ENCODE measurements at places on chromosomes 2 and 18.
A peak's percentile ranks its signal among the peaks of the same experiment; 100 is the strongest.

- no peak for DNase-seq
Measured at GRCh38 chr2:215717501-215718381, 281.9 kb upstream of the FN1 start.

GRCh38 chr2:25131567-25132298 lies 36.6 kb downstream of the POMC start:
- no peak for DNase-seq

GRCh38 chr2:47569658-47570475 lies 166.9 kb downstream of the MSH2 start:
- DNase-seq, result no peak

- no peak for DNase-seq
Measured at GRCh38 chr18:4807604-4808293, 352.6 kb upstream of the DLGAP1 start.

DNA sequence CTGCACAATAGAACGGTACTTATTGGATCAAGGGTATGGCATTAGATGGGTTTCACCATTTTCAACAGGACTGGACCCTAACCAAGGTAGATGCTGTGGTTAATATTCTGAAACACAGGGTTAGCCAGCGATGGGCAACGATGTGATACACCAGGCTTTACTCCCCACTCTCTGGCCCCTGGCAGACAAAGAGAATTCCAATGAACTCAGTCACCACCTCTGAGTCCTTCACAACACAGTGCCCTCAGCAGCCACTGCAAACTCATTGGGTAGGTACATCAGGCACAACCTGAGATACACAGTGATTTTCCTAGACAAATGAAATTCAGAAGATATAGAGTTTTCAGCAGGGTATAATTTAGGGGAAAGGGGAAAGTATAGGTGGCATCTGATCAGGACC lies 634.5 kb downstream of the ZEB2 start:
- DNase-seq, result no peak

- no peak for DNase-seq
Measured at GRCh38 chr2:177942731-177943130, 129.8 kb downstream of the PDE11A start.

- DNase-seq, result no peak
Measured at GRCh38 chr2:26195040-26195984, 22.4 kb downstream of the GAREM2 start.

GRCh38 chr18:48333563-48333962 lies 75.6 kb downstream of the ZBTB7C start:
- no peak for DNase-seq

- DNase-seq, result no peak
Measured at GRCh38 chr18:45463451-45463850, 151.8 kb upstream of the SLC14A2 start.

- DNase-seq, result no peak
Measured at GRCh38 chr2:95087379-95087778, 34.2 kb downstream of the MRPS5 start.

DNA sequence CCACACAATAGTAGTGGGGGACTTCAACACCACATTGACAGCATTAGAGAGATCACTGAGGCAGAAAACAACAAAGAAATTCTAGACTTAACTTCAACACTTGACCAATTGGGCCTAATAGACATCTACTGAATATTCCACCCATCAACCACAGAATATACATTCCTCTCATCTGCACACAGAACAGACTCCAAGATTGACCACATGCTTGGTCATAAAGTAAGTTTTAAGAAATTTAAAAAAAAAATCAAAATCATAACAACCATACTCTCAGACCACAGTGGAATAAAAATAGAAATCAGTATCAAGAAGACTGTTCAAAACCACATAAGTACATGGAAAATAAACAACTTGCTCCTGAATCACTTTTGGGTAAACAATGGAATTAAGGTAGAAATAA lies 9.0 kb upstream of the FLACC1 start:
- DNase-seq, result no peak

DNA sequence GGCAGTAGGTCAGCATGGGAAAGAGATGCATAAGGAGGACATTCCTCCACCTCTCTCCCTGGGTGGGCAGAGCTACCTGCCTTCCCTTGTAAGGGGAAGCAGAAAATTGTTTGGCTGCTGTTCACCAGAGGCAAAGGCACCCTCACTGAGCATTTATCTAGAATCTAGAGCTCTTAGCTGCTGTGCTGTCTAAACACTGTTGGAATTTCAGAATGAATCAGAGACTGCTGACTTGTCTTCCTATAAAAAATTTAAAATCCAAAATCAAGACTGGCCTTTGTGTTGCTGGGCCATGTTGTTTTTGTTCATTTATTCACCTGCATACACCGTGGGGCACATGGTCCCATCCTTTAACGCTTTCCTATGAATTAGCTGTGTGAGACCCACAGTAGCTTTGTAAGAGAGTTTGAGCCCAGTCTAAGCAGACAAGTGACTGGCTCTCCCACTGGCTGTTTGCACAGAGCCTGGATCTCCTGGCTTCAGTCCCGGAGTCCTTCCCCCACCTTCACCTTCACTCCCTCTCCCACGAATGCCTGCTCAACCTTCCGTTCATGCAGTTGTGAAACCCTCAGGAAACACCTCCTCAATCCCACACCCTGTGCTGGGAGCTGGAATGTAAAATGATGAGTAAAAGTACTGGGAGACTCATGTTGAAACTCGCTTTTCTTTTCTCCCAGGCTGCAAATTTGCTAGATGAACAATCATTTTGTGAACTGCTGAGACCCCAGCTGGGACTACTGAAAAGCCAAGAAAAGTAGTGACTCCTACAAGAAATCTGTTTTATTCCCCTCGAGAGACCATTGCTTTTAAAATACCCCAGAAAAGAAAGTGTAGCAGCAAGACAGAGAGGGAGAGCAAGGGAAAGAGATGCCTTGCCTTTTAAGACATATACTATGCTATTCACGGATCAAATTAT lies 76.2 kb downstream of the FAM168B start:
- no peak for DNase-seq

GRCh38 chr2:178756843-178757242 lies 50.4 kb downstream of the TTN start:
- peak; percentile 12 for DNase-seq

DNA sequence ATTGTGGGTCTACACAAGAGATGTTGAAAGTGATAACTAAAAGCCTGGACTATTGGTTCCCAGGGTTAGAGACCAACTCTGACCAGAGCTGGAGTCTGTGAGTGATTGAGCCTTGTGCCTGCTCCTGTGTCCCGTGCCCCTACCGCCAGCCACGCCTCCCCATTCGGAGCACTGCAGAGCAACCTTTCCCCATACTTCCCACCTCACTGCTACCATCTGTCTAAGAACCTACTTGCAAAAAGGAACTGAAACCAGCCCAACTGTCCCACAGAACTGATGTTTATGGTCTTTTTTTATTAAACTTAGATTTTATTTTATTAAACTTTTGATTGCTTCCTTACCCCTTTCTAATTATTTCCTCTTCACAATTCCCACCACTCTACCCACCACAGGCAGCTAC lies 300.3 kb upstream of the MGAT5 start:
- DNase-seq, result no peak

GRCh38 chr18:9422816-9423519 lies 52.3 kb upstream of the RALBP1 start:
- no peak for DNase-seq

DNA sequence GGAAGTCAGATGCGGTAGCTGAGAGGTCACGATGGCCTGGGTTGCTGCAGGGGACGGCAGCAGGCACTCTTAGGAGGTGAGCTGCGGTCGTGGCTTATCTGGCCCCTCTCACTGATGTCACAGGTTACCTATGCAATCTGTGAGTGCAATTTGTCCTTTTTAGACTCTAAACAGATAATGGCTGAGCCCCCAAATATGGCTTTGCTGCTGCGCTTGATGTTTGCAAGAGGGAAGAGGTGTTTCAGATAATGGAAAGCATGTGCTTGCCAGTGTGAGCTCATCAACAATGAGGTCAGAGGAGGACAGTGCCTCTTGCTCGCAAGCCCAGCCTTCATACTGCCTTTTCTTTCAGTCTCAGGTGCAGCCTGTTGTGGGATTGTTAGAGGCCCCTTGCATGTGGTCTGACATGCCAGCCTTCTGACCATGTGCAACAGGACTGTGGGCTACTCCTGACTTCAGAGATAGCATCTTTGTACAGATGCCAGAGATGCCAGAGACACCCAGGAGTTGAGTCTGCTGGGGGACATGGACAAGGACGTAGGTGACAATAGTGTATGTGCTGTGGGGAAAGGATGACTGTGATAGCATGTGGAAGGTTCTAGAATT lies 151.3 kb downstream of the TANC1 start:
- DNase-seq, result no peak

DNA sequence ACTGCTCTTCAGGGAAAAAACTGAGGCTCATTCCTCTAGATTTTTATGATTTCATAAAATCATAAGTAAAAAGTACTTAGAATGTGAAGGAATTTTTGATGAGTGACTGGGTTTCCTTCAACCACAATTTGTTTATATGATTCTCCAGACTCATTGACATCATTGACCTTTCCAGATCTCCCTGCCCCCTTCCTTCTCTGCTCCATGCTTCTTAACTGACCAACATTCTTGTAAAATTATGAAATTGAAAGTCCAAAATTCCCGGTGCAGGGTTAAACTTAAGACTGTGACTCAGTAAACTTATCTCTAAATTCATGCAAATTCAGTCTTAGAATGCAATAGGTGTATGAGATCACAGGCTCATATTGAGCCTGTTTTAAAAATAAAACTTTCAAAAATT lies 648.9 kb downstream of the TDRD15 start:
- DNase-seq, result peak; percentile 34

DNA sequence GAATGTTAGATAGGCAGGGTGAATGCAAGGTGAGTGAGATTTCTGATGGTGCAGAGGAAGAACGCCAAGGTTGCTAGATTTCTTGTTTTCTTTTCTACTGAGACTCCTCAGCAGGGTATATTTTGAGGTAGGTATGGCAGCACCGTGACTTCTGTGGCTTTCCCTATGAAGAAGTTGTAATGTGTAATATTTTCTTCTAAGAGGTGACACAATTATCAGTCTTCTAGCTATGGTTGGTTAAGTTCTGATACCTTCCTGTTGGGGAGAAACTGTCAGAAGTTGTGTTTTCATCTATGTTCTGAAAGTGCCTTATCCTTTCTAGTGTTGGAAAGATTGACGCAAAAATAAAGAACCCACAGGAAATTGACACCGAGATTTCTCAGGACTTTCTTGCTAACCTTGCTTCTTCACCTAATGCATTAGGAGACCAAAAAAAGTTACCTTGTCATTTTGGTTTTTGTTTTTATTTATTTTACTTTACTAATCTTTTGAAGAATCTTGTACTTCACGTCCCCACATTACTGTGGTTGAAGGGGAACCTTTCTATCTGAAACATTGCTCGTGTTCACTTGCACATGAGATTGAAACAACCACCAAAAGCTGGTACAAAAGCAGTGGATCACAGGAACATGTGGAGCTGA lies 11.9 kb downstream of the IL18R1 start:
- no peak for DNase-seq

DNA sequence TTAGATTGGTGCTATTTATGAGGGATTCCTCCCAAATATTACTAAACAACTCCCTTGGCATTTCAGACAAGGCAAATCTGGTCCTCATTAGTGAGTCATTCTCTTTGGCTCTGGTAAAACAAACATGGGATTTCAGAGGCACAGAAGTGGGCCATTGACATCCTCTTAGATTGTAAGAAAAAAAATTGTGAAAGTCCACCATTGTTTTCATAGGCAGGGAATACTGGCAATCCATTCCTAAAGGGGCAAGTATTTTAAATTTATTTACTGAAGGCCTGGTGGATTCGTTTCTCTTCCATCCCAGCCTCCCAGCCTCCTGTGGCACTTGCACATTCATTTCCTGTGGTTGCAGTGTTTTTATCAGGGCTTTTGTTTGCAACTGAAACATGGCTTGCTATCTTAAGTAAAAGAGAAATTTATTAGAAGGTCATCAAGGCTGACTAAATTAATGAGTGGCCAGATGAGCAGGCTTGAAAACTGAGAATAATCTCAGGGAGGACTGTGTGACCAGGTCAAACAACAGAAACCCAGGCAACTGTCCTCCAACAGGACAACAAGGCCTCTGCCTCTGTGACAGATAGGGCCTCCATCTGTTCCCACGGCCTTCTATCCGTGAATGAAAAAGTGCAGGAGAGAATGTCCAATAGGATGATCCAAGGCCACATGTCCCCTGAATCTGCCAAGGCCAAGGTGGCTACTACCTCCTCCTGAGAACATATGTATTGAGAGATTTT lies 23.1 kb upstream of the TNFAIP6 start:
- peak; percentile 76 for DNase-seq
